Hepatocyte (in vitro differentiated cells): ENCODE measurements at places on chromosomes 3 and 15. TPM values are rescaled to one million over a fixed set of nuclear protein-coding genes. Genes with fewer than 3 reads are reported as not detected.

The LIPC gene
- 64.8 and 67.7 TPM in 2 replicates for total RNA-seq

- DNase-seq = no peak
These were observed 157.6 kb downstream of the OR4M2 start for GRCh38 chr15:22237891-22238275.

DNA sequence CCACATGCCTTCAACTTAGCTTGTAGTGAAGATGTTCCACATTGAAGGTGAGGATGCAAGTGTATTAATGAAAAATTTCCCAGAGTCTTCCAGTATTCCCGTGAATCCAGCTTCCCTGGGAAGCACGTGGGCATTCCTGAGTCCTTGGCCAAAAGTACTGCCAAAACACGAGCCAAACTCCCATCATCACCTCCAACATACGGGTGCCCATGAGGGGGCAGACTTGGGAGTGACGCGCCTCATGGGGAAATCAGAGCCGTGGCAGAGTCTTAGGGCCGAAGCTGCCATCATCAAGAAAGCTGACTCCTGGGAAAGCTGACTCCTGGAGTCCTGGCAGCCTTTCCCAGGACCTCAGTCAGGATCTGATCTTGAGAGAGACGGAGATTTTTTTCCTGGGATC, 20.1 kb upstream of the TM2D3 start:
- DNase-seq = no peak

- no peak for DNase-seq
These were observed 355.8 kb upstream of the SATB1 start for GRCh38 chr3:18780959-18781358.
